ENCODE measurements at places on chromosomes 12 and 14. TPM values are rescaled to one million over a fixed set of nuclear protein-coding genes. Genes with fewer than 3 reads are reported as not detected.

Gene ACSM4
- not detected for total RNA-seq

Gene TNS2
- 3.0 TPM for total RNA-seq

DNA sequence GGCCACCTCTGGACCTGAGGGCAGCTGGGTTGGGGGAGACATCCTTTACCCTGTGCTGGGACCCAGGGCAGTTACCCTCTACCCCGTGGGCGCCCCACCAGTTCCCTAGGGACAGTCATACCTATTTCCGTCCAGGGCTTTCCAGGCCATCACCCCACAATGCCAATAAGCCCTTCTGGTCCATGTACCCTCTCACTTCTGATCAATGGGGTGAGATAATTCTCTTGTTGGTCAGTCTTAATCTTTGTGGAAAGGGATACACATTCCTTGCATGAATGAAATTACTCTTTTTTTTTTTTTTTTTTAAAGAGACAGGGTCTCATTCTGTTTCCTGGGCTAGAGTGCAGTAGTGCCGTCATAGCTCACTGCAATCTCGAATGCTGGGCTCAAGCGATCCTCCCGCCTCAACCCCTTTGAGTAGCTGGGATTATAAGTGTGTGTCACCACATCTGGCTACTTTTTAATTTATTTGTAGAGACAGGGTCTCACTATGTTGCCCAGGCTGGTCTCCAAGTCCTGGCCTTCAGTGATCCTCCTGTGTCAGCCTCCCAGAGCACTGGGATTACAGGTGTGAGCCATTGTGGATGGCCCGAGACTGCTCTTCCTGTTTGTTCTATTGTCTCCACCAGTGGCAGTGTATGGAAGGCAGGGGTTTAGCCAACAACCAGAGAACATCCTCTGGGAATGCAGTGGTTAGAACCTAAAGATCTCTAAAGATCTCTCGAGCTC is 46.3 kb upstream of the STON2 start:
- DNase-seq: no peak

DNA sequence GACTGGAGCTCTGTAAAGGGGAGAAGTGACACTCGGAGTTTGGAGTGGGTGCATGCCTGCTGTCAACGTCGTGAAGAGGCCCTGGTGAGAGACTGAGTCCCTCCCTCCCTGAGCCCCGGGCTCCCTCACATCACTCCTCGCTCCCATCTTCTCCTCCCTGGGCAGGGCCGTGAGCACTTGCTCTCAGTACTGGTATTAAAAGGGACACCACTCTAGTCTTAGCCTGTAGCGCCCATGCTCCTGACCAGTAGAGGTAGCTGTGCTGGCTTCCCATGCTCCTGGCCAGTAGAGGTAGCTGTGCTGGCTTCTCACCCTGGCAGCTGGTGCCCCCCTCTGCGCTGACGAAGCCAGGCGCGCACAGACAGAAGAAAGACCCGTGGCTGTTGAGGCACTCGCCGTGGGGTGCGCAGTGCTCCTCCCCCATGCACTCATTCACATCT is 14.7 kb downstream of the ISCA2 start:
- DNase-seq: no peak

- DNase-seq: no peak
These were observed 126.6 kb downstream of the HELB start for GRCh38 chr12:66428870-66429269.

DNA sequence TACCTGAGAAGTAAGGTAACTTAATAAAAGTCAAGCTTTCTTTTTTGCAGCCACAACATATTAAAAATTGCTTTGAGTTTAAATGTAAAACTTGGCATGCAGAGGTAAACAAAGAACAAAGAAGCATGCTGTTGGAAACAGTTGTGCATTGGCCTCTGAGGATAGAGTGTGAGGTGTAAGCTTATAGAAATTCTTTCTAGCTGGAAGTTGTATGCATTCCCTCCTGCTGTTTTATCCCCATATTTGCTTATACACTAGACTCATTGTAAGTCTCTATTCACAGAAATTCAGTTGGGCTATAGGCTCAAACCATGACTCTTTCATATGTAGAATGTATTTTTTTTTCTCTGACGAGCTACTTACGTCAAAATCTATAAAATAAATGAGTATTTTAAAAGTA is 316.3 kb downstream of the SLC6A15 start:
- DNase-seq: no peak

DNA sequence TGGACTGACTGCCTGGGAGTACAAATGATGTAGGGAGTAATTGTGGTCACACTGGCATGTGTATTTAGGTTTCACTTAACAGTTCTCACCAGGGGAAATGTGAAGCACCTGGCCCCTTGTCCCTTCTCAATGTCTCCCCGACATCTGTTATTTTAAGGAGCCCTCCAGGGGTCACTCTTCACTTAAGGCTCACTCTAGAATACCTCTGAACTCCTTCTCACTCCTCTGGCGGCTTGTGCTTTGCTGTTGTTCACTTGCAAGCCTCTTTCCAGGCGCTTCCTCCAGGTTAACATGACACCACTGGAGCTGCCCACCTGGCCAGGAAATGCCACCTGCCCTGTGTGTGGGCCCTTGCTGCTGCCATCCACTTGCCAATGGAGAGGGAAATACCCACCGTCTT is 56.5 kb upstream of the GZMB start:
- no peak for DNase-seq

Data from T-cell (primary cell).